Stimulated activated CD4-positive, alpha-beta T cell treated with anti-CD3 and anti-CD28 coated beads, Interleukin-1b, Interleukin-23, amount 100 ng/mL, for 1 hour (primary cell): ENCODE measurements at places on chromosomes 11 and 22.

- no peak for DNase-seq
These were observed 1473.3 kb downstream of the TBC1D22A start for GRCh38 chr22:48235744-48236143.

DNA sequence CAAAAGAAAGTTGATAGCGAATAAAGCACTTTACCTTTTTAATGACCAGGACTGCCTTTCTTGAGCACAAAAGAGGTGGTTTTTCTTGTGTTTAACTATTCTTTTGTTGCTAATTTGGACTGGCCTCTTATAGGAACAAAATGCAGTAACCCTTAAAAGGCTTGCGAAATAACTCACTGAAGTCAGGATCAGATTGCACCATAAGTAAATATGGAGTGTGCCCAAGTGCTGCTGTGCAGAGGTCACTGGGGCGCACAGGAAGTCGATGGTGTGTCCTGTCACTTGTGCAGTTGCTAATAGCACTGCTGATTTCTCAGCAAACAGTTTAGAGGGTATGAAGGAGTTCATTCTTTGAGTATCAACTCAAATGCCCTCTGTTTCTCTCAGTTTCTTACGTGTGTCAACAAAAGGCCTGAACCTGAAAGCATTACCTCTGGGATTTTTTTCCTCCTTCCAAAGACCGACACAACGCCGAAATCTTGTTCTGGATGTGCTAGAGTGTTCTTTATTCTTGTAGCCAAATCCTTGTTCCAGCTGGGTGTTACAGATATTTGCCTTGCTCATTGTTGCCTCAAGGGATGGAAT, 71.3 kb downstream of the ATXN10 start:
- no peak for DNase-seq

- DNase-seq, result no peak
These were observed 1405.6 kb upstream of the TENM4 start for GRCh38 chr11:80846442-80846841.

DNA sequence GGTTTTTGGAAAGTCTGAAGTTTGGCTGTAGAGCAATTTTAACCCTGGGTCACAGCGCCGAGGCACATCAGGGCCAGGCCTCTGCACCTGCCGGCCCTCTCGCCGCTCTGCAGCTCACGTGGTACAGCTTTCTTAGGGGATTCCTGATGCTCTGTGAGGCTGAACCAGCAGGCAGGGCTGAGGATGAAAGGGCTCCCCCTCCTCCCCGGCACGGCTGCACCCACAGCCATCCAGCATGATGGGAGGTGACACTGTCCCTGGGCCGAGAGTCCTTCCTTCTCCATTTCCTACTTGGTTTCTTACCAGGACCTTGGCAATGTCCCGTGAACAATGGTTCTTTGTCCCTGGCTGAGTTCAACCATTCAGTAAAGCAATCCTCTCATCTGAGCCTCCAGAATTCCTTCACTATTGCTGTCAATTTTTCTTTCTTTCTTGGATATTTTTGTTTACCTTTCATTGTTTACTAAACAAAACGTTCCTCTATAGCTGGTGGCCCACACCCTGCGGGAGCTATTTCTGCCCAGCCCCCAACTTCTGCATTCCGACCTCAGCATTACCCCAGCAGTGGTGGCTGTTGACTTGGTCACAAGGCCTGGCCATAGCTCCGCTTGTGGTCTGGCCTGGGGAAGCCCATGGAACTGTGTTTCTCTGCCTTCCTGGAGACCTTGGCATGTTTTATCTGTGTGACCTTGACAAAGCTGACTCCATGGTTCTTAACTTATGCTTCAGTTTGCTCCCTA, 172.8 kb upstream of the B3GAT1 start:
- DNase-seq, result no peak

DNA sequence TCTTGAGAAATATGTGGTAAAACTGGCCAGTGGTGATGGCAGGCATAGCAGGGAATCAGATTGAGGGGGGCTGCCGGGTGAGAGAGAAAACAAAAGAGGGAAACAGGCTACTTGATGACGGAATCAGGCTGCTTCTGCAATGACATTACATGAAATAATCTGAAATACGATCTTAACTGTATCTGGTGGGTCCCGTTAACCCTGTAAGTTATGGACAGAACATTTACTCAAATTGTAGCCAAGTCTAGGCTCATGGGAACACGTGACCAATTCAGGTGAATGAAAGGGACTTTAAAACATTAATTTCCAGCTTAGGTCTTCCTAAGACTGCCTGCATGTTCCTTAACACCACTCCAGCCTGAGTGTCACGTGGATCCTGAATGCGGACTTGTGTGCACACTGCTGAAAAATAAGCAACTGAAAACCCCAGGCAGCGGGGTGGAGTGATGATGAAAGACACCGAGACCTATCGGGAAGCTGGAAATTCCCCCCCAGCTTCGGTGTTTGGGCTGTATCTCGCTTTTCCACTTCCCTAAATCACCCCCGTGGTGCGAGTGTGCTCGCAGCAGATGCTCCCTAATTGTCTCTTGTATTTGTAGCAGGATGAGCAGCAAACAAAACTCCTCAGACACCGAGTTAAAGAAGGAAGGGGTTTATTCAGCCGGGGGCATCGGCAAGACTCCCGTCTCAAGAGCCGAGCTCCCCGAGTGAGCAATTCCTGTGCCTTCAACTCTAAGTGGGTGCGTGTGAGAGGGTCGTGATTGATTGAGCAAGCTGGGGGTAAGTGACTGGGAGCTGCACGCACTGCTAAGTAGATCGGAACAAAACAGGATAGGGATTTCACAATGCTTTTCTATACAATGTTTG, 145.0 kb upstream of the GRK3 start:
- DNase-seq, result no peak

GRCh38 chr22:50157709-50158375, 12.7 kb upstream of the PANX2 start:
- DNase-seq, result no peak

- DNase-seq, result no peak
These were observed 146.8 kb downstream of the COMMD9 start for GRCh38 chr11:36142439-36142838.

DNA sequence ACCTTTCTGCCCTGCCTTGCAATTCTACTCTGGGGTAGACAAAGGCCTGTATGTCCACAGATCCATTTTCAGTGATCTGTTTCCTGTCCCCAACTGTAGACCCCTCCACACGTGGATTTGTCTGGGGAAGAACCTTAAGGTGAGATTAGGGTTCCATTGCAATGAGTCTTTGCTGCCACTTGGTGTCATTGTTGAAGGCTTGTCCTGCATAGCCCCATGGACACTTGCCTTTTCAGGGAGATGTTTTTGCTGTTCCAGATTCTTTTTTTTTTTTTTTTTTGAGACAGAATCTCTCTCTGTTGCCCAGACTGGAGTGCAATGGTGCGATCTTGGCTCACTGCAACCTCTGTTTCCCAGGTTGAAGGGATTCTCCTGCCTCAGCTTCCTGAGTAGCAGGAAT, 21.8 kb downstream of the SERPING1 start:
- DNase-seq, result no peak

DNA sequence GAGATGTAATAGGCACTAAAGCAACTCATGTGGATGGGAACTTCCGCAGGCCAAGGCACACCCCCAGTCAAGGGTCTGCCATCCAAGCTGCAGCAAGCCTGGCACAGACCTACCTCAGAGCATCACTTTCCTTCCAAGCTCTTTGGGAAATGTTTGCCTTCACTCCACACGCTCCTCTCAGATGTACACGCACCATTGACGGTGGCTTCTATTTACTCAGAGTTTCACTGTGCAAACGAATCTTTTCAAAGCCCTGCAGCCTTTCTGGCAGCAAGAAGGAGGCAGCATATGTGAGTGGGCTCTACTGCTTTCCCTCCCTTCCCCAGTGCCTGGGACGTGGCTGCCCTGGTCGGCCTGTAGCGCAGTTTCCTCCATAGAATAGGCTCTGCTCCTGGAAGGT, 60.9 kb upstream of the USP47 start:
- DNase-seq, result no peak

DNA sequence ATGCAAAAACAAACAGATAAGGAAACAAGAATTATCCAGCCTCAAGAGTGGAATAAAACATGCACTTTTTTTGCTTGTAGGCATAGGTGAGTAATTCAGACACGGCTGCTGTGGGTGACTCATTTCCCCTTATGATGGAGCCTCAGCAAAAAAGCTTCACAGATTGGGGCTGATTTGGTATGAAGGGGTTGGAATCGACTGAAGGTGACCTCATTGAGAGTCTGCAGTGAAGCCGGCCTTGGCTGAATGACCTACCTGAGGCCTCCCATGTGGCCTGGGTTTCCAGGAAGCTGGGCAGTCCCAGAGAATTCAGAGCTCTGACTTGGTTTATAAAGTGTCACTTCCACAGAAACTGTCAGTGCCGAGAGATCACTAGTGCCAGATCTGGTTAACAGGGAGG, 34.2 kb upstream of the VPREB1 start:
- DNase-seq, result peak; percentile 12

GRCh38 chr11:121667836-121668235, 215.1 kb upstream of the SORL1-AS1 start:
- DNase-seq, result no peak

DNA sequence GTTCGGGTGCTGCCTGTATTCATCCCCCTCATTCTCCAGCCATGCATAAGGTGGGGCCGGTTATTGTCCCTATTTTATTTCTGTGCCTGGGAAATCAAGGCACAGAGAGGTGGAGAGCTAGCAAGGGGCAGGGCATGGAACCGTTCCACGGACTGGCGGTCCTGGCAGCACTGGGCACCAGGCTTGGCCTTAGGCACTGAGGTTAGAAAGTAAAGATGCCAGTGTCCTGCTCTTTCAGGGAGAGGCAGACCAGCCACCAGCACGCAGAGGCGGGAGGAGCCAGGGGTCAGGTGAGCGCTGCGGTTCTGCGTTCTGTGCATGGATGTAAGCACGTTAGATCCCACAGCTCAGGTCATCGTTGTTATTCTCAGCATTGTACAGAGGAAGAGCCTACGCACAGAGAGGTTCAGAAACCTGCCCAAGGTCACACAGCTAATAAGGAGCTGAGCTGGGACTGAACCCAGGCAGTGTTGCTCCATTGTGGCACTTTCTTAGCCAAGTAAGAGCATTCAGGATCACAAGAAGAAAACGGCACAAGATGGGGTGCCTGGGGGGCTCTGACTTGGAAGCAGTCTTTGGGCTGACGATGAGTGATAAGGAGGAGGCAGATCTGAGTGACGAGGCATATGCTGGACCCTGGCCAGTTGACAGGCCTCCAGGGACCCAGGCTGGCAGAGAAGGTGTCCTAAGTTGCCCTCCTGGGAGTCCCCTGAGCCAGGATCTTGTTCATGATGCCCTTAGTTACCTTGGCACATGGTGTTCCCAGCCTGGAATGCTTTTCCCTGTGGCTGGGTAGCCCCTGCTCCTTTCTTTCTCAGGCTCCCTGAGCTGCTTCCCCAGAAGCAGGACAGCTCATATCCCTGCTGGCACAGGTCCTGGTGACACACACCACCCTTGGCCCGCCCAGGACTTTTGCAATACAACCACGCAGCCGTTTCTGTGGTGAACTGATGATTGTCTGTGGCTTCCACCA, 41.1 kb downstream of the OSBPL5 start:
- DNase-seq, result no peak

- DNase-seq, result no peak
These were observed 17.4 kb downstream of the ZBTB16 start for GRCh38 chr11:114076921-114077331.

- no peak for DNase-seq
These were observed 28.6 kb downstream of the RAB30 start for GRCh38 chr11:83042964-83043711.

- no peak for DNase-seq
These were observed 22.8 kb downstream of the PIM3 start for GRCh38 chr22:49983148-49984042.

- DNase-seq, result no peak
These were observed 664 bp upstream of the ZC3H7B start for GRCh38 chr22:41300661-41301060.

- DNase-seq, result no peak
These were observed 387.7 kb downstream of the NXPE2 start for GRCh38 chr11:115065830-115066664.

DNA sequence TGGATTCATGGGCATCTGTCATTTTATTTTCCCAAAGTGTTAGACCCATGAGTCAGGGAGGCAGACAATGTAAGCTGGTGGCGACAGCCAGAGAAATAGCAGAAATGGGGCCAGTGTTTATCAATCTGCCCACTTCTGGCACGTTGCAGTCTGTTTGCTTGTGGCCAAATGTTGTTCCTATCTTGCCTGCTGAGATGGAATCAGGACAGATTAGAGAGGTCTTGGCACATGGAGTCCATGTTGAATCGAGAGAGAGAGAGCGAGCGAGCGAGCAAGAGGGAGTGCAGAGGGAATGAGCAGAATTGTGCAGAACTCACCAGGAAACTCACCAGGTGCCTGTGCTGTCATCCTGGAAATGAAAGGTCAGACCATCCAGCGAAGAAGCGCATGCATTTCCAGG, 21.9 kb upstream of the PARVG start:
- no peak for DNase-seq

GRCh38 chr22:17664414-17665055, 26.0 kb downstream of the BCL2L13 start:
- DNase-seq, result no peak

- no peak for DNase-seq
These were observed 109.8 kb downstream of the ATXN10 start for GRCh38 chr22:45781459-45781858.

GRCh38 chr11:68682531-68682961, 1.8 kb upstream of the GAL start:
- no peak for DNase-seq

- DNase-seq, result no peak
These were observed 91.2 kb downstream of the TEAD1 start for GRCh38 chr11:12765428-12765827.

DNA sequence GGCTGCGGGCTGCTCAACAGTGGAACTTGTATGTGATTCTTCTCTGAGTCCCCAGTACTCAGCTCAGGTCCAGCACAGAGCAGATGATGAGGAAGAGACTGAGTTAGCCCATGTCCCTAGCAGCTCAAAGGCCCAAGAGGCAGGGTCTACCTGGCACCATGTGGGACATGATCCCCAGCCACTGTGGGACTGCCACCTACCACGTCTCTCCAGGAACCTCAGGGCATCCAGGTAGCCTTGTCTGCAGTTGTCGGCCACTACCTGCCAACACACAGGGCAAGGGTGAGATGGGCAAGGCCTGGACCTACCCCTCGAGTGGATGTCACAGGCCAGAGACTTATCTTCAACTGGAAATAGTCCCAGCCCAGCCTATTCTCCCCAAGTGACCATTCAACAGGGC, 4.4 kb downstream of the PNPLA5 start:
- no peak for DNase-seq
